ENCODE measurements at places on chromosomes 16 and 17.

DNA sequence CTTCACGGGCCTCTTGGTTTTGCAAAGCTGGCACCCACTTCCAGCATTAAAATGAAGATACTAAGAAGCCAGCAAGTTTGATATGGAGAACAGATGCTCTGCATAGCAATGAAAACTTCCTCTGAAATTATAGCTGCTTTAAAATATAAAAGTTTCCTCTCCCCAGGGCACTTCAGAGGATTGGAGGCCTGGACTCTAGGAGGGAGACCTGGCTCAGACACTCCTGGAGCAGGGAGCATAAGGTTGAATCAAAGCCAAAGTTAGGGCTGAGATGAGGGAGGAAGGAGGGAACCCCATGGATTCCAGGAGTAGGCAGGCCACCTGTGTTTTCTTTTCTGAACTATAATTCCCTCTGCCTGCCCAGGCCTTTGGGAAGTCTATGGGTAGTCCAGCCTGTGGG is 176.0 kb upstream of the RPL38 start:
- DNase-seq, result no peak

DNA sequence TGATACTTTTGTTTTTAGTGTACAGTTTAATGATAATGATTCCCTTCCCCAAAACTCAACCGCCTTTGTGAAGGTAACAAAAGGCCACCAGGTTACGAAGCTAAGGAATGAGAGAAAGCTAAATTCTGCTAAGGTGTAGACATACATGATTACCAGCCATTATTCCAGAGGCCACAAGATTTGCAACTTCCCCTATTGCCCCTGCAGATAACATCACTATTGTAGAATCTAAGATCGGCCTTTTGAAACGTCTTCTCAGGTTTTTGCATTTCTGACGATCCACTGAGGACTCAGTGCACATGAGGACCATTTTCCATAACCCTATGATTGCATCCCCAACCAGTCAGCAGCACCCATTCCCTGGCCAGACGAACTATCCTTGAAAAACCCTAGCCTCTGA is 33.9 kb upstream of the SNN start:
- no peak for DNase-seq

DNA sequence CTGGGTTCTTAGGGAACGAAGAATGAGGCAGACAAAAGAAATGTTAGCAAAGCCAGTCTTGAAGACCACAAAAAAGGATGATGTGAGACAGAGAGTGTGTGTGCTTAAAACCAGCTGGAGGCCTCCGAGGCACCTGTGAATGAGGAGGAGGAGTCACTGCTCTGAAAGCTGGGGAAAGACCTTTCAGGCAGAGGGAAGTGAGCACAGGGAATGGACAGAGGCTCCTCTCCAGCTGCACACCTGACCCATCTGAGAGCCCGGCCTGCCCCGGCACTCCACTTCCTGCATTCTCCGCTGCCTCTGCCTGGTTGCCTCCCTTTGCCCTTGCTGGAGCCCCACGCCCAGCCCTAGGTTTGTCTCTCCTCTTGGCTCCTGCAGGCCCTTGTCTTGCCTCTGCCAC is 55.2 kb upstream of the SREBF1 start:
- no peak for DNase-seq

DNA sequence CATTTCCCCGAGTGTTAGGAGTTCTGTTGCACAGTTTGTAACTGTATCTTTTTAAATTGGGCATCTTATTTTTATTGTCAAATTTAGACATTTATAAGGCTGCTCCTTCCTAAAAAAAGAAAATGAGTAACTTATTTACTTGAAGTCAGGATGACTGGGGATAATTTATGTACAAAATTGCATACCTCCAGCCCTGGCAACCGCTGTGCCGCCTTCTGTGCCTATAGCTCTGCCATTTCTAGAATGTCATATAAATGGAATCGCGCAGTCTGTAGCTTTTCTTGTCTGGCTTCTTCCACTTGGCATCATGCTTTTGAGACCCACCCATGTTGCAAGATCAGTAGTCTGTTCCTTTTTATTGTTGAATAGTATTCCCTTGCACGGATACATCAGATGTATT is 29.0 kb upstream of the GAA start:
- no peak for DNase-seq

GRCh38 chr17:60901806-60902205 is 224.2 kb downstream of the BCAS3 start:
- DNase-seq, result no peak

DNA sequence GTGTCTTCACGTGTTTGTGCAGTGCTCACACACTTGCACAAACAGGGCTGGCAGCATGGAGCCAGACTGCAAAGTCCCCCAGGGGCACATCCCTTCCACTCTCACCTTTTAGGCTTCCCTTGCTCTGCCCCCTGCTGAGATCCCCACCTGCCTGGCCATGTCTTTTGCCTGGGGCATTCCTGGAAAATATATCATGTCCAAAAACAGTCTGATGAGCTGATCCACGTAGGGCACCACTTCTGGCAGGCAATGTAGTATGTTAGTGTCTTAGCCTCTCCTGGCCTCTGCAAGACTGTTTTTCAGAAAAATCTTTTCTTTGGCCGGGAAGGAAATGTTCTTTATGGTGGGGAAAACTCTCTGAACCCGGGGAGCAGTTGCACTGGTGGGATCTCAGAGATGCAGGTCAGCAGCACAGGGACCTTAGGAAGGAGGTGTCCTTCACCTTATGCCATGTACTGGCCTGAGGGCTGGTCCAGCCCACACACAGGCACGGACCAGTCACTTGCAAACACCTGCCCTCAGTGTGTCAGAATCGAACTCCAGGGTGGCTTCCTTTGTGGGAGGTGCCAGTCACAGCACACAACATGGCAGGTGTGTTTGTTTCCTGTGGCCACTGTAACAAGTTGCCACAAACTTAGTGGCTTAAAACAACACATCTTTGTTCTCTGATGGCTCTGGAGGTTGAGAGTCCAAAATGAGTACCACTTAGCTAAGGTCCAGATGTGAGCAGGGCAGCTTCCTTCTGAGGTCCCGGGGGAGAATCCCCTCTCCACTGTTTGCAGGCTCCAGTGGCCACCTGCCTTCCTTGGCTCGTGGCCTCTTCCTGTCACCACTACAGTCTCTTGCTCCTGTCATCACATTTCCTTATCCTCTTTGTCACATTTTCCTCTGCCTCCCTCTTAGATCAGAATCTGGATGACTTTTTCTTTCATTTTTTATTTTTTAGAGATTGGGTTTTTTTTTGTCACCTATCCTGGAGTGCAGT is 46.6 kb downstream of the MPRIP start:
- DNase-seq, result no peak

DNA sequence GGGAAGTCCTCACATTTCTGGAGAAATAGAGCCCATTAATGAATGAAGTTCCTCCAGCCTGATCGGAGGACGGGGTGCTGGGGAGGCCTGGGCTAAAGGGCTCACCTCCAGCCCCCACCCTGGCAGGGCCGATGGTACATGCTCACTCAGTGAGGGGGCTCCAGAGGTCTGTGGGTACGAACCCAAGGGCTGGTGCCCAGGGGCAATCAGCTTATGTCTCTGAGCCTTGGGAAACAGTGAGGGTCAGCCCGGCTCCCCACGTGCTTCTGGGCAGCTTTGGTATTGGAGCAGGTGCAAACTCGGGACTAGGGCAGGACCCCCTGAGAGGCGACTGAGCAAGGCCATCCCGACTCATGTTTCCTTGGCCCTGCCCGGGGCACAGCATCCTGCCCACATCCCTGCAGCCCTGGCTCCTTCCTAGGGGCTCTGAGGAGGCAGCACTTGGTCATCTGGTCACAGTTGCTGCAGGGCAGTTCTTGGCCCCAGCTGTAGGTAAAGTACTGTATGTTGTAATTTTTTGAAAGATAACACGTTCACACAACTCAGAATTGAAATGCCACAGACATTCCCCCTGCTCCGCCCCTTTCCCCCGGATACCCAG is 969 bp upstream of the CETP start:
- no peak for DNase-seq

GRCh38 chr16:64730261-64730660 is 391.6 kb downstream of the CDH11 start:
- DNase-seq, result no peak

- DNase-seq, result peak; percentile 84
Measured at GRCh38 chr17:75518201-75518600, 1.9 kb downstream of the TSEN54 start.

GRCh38 chr16:399340-400019 is 2.2 kb upstream of the DECR2 start:
- no peak for DNase-seq

- no peak for DNase-seq
Measured at GRCh38 chr16:85853547-85854545, 45.1 kb upstream of the IRF8 start.

DNA sequence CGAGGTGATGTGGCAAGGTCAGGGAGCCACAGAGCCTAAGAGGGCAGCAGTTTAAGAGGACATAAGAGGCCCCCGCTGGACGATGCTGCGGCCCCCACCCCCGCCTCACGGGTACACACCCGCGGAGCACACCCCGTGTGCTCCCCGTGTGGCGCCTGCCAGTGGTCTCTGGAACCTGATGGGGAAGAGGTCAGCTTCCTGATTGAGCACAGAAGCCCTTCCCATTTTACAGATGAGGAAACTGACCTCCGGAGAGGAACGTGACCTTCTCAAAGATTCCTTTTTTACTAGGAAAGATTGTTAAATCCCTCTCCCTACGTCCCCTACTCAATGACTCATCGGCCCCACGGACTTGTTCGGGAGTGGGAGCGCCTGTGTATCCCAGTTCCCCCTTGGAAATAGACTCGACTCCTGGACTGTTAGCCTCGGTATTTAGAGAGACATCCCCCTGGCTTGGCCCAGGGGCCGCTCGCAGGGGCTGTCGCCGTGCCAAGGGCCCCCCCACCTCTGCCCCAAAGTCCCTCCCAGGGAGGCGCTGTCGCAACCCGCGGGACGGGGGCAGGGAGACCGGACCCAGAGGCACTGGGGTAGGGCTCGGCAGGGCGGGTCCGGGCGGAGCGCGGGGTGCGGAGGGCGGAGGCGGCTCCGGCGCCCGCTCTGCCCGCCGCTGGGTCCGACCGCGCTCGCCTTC is at the start of gene ABCC3:
Gene ABCC3, plus strand, starts transcription at position 658 of the 691 bp plus-strand sequence. CDS start 56 bp downstream, outside the sequence.
- DNase-seq, result no peak

- DNase-seq, result no peak
Measured at GRCh38 chr16:53061256-53061655, 6.5 kb downstream of the CHD9 start.

DNA sequence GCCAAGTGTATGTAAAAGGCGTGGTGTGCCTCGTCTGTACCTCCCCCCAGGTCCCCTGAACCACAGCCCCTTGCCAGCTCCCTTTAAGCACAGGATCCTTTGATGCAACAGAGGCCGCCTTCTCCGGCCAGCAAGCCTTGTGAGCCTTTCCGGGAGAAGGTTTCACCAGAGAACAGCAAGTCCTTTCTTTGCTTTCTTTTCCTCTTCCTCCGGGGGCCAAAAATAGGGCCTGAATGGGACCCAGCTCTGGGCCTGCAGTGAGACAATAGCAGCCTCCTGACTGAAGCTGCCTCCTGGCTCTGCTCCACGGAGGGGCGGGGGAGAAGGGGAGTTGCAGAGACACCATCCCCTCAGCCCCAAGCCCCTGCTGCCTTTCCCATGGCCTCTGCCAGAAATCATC is 9.0 kb downstream of the ADGRG1 start:
- DNase-seq, result no peak

- no peak for DNase-seq
Measured at GRCh38 chr16:79850348-79850747, 249.8 kb upstream of the MAF start.

DNA sequence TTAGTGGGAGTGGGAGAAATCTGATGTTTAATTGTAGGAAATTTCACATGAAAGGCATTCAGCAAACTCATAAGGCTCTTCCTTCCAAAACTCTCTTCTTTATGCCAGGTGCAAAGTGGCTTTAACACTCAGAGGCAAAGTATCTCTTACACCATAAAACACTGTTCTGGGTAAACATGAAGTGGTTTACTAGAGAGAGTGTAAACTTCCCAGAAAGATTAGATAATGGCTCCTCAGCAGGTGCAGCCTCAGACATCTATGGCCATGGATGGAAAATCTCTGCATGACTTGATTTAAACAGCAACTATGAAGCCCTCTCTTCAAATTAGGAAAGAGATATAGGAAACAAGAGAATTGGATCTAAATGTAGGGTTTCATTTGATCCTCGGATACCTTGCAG is 583.1 kb upstream of the SALL1 start:
- no peak for DNase-seq

- DNase-seq, result no peak
Measured at GRCh38 chr17:78804777-78805176, 22.7 kb upstream of the CYTH1 start.

DNA sequence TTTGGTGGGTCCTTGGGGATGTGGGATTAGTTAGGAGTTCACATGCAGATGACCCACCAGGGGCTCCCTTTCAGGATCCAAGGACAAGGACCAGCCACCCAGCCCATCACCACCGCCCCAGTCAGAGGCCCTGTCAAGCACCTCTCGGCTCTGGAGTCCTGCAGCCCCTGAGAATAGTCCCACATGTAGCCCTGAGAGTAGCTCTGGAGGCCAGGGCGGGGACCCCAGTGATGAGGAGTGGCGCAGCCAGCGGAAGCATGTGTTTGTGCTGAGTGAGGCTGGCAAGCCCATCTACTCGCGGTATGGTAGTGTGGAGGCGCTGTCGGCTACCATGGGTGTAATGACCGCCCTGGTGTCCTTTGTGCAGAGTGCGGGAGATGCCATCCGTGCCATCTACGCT is 2.4 kb downstream of the MON1B start:
- no peak for DNase-seq

- no peak for DNase-seq
Measured at GRCh38 chr16:27381974-27382855, 19.8 kb upstream of the IL21R start.

DNA sequence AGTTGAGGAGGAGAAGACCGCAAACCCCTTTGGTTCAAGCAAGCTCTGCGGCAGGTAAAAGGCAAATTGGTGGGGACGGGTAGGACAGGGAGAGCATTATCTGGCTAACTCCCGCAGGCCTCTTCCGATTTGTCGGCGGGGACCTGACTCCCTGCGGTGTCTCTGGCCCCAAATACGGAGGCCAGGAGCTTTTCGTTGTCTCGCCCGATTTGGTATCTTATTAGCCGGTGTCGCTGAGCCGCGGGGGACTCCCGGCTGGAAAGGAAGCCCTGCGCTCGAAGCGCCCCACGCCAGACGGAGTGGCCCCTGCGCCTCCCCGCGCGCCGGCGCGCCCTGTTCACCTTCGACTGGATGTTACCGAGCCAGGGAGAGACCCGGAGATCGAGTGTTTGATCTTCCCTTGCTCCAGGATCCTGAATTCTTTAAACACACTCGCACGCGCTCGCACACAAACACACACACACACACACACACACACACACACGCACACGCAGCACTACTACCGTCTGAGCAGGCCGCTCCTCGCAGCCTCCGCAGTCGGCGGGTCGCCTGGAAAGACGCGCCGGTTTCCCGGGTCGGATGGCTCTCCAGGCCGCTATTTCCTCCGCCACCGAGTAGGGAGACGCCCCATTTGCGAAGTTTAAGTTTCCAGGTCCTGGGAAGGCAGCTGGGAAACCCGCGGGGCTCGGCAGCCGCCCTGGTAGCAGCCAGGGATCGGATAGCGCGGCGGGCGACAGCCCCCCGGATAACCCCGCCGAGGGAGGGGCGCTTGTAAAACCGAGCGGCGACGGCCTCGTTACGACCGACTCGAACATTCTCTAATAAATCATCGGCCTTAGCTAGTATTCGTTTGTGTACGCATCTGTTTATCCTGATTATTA is 3.3 kb downstream of the PRAC1 start:
- no peak for DNase-seq

Data from CD4-positive, CD25-positive, alpha-beta regulatory T cell (primary cell).